NCI-H187 treated with DMSO at 0.1 percent for 48 hours (cell line): ENCODE measurements at places on chromosomes 1 and 21.
A peak's percentile ranks its signal among the peaks of the same experiment; 100 is the strongest.

- DNase-seq = no peak
These were observed 215.4 kb upstream of the PROX1 start for GRCh38 chr1:213772128-213773063.

GRCh38 chr1:103901072-103901471 is 151.4 kb downstream of the AMY1C start:
- DNase-seq = no peak

GRCh38 chr1:165351863-165352441 is 4.6 kb downstream of the LMX1A start:
- DNase-seq = no peak

DNA sequence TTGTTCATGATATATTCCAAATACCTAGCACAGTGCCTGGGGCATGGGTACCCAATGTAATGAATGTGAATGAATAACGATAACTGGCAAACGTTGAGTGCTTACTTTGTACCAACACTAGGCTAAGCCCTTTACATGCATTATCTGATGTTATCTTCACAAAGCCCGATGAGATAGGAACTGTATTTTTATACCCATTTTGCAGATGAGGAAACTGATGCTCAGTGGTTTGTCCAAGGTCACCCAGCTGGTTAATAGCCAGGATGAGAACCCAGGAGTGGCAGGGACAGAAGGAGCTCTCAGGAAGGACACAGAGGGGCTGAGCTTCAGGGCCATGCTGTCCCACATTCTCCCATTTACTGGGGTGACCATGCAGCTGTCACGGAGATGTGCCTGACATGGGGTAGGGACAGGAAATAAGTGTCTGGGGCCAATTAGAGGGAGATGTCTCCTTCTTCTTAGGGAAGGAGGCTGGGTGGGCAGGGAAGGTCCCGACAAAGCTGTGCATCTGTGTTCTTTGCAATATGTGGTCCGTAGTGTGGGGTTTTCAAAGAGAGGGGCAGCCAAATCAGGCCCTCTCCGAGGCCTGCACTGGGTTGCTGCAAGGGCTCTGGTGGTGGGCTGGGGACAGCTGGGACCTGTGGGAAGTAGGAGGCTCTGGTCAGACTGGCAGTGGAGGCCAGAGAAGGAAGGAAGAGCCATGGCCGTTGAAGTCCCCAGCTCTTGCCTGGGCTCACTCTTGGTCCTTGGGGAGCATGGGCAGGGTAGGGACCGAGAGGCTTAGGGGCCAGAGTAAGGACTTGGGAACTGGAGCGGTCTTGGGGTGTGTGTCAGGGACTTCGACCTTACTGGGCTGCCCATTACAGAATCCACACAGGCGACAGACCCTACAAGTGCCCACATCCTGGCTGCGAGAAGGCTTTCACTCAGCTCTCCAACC is 26.6 kb downstream of the A3GALT2 start:
- no peak for DNase-seq

GRCh38 chr1:215710036-215710898 is 143.2 kb downstream of the KCTD3 start:
- peak; percentile 4 for DNase-seq

DNA sequence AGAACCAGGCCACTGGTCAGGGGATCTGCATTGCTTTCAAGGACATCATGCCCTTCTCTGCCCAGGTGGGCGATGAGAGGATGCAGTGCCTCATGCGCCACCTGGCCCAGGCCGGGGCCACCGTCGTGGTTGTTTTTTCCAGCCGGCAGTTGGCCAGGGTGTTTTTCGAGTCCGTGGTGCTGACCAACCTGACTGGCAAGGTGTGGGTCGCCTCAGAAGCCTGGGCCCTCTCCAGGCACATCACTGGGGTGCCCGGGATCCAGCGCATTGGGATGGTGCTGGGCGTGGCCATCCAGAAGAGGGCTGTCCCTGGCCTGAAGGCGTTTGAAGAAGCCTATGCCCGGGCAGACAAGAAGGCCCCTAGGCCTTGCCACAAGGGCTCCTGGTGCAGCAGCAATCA is 5.0 kb upstream of the ZBTB48 start:
- DNase-seq = no peak

DNA sequence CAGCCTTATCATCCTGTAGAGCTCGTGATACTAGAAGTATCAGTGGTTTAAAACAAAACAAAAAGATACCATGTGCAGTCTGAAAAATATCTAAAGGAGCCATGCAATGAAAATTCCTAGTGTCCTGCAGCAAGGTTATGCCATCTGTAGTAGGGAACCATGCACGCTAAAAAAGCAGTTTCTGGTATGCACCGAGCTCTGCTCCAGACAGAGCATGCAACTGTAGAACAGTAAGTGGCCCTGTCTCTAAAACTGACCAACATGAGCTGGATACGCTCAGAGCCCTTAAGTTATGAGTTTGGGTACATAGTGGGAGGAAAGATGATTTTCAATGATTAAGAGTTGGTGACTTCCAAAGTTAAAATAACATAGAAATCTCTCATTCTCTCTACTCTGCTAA is 159.3 kb upstream of the ADAMTS5 start:
- DNase-seq = no peak

- DNase-seq = no peak
These were observed 39.2 kb downstream of the NSL1 start for GRCh38 chr1:212752252-212752933.

DNA sequence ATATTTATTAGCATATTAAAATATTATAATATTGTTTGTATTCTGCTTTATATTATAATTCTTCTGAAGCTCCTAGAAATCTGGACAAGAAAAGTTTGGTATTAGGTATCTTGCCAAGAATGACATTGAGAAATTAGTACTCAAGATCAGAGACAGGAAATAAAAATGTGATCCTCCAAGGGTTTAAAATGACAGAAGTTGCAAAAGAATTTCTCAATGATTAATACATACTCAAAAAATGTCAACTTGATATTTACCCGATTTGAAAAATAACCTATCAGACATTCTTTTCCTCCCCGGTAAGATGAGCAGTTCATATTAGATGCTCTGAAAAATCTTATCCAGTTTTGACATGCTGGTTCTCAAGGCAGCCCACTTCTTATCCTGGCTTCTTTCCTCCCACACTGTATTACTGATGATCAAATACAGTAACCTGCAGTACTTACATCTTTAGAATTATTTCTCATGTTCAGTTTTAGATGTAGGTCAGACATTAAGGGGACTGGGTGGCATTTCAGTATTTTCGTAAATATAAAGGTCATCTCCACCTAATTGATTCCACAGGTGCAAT is 55.3 kb downstream of the CACHD1 start:
- DNase-seq = no peak

GRCh38 chr1:218526198-218526580 is 181.1 kb downstream of the TGFB2 start:
- DNase-seq = no peak

GRCh38 chr1:229129301-229130027 is 141.4 kb upstream of the RAB4A start:
- no peak for DNase-seq

GRCh38 chr1:8363186-8363766 is 45.4 kb downstream of the SLC45A1 start:
- no peak for DNase-seq

DNA sequence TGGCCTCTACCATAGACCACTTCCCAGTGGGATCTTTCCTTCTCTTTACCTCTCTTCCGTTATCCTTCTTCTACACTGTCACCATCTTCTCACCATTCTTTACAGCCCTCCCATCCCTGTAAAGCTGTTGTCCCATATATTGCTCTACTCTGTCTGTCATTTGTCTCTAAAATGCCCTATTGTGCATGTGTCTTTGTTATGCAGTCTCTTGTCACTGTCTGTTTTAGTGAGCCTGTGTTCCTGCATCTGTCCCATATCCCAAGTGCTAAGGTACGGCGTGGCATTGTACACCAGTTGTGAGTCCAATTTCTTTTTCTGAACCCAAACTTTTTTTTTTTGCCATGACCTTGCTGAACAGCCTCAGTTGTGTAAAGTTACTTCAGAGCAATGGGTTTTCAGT is 8.8 kb upstream of the ZBTB18 start:
- no peak for DNase-seq

DNA sequence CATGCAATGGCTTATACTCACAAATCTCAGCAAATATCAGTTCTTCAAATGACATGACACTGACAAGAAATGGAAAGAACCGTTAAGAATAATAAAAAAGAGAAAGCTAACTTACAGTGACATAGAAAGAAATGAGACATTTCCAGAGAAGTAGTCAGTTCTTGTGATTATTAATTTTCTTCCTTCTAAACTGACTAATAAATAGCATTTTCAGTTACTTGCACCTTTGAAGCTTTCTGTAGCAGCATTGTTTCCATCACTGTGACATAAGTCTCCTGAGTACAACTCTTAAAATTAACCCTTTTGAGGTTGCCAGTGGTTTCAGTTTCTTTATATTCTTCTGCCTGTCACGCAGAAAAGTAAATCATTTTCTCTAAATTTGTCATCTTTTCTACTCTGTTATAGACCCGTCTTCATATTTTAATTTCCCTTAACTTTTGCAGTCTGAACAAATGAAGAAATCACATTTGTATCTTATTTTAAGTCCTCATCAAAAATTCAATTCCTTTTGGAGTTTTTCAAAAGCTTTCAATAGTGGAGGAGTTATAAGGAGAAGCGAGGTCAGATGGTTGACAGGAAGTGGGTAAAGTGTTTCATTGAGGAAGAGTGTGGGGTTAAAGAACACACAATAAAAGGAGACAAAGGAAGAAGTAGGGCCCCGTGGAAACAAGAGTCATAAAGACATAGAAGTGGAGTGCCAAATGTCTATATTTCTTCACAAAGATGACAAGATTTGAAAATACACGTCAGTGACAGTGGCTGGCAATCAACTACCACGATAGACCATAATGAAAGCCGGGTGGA is 57.9 kb upstream of the S1PR1 start:
- DNase-seq = no peak

GRCh38 chr1:25182629-25183028 is 49.7 kb downstream of the SYF2 start:
- DNase-seq = no peak

- no peak for DNase-seq
These were observed 269.0 kb upstream of the PRMT6 start for GRCh38 chr1:106787520-106787919.

DNA sequence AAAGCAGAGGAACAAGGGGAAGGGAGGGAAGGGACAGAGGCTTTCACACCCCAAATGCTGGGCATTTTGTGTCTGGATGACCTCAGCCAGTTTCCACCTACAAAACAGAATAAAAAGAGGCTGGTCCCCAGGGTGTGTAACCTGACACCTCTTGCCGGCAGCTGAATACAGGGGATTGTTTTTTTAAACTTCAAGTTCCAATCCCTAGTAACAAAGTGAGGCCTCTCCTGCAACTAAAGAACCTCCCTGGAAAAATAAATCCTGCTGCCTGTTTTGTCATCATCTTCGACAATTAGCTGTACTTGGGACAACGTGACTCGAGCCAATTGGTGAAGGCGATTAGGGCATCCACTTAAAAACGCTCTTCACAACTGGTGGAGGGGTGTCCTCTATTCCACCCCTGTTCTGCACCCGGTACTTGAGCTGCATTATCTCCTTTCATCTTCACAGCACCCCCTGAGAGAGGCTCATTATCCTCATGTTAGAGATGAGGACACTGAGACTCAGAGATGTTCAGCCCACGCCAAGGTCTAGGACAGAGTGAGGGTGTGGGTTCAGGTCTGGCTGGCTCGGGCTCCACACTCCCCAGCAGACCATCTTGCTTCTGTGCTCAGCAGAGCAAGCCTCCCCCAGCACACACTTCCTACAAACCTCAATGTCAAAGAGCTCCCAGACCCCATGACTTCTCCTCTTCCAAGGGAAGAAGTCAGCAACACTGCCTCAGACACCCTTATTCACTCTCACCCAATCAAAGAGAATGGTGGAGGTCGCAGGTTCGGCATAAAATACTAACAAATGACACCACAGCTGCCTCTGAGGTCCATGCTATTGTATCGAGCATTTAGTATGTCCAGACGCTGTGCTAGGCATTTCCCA is 15.2 kb downstream of the ITPKB start:
- peak; percentile 47 for DNase-seq

DNA sequence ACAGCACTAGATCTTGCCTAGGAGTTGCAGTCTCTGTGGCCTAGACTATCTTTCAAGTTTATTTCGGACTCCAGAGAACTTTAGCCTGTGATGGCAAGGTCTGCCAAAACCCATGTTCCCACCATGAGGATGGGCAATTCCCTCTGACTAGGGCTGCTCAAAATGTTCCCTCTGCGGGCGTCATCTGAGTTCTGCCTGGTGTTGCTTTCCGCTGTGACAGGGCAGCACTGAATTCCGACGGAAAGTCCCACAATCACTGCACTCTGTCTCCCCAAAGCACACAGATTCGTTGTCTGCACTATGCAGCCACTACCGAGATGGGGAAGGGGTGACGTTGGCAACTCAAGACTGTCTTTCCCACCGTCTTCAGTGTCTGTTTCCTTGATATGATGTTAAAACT is 75.2 kb downstream of the CATSPERE start:
- DNase-seq = no peak

DNA sequence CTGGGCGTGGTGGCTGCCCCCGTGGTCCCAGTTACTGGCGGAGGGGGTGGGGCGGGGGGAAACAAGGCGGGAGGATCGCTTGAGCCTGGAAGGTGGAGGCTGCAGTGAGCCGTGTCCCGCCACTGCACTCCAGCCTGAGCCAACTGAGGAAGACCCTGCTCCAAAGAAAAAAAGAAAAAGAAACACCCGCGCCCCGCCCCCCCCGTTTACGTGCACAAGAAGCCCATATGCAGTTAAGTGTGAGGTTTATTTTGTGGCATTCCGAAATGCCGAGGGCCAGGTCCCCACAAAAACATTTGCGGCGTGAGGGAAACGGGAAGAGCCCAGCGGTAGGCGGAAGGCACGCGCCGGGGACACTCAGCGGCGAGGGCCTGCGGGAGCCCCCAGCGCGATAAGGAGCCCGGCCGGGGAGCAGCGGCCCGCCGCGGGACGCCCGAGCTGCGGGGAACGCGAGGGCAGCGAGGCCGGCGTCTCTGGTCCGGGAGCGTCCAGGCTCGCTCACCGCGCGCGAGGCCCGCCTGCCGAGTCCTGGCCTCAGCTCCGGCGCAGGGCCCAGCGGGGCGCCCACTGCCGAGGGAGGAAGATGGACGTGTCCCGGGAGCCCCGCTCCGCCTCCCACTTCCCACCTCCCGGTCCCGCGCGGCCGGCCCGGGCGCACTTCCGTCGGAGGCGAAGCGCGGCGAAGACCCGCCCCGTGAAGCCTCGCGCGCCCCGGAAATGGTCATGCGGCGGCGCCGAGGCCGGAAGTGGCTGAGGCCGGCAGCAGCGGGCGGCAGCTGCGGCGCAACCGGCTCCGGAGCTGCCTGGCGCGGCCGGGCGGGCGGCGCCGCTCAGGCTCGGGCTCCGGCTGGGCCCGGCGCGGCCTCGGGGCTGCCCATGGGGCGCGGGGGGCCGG is at the start of gene TRAPPC10:
Gene TRAPPC10, plus strand, starts transcription at position 731 of the 895 bp plus-strand sequence. CDS start 185 bp downstream, outside the sequence.
- DNase-seq = no peak

DNA sequence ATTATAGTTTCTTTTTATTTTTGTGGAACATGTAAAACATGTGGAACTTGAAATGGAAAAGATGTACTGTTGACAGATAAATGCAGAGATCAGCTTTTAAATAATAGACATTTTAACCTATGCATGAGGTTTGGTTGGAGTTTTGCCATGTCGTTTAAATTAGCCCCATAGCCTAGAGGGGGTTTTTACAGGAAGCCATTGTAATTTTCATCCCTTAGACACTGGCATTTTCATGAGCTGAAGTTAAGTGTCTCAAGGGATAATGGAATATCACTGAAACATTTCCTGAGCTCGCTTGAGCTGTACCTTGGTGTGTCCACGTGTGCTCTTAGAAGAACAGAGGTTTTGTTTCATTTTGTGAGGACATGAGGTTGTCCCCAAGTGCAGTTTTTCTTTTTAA is 54.2 kb downstream of the HMCN1 start:
- no peak for DNase-seq

- DNase-seq = no peak
These were observed 253.4 kb downstream of the RHOU start for GRCh38 chr1:228988664-228989063.

GRCh38 chr1:221279146-221279545 is 399.9 kb downstream of the HLX start:
- DNase-seq = no peak
